ENCODE measurements at places on chromosomes 11 and 22.

- DNase-seq = no peak
Observed at GRCh38 chr11:2121227-2122130, 17.7 kb downstream of the IGF2 start.

- no peak for DNase-seq
Observed at GRCh38 chr11:36027731-36028130, 83.9 kb downstream of the LDLRAD3 start.

- no peak for DNase-seq
Observed at GRCh38 chr11:93054279-93054678, 84.8 kb downstream of the MTNR1B start.

GRCh38 chr22:45650721-45651120 lies 20.9 kb upstream of the ATXN10 start:
- DNase-seq = no peak

DNA sequence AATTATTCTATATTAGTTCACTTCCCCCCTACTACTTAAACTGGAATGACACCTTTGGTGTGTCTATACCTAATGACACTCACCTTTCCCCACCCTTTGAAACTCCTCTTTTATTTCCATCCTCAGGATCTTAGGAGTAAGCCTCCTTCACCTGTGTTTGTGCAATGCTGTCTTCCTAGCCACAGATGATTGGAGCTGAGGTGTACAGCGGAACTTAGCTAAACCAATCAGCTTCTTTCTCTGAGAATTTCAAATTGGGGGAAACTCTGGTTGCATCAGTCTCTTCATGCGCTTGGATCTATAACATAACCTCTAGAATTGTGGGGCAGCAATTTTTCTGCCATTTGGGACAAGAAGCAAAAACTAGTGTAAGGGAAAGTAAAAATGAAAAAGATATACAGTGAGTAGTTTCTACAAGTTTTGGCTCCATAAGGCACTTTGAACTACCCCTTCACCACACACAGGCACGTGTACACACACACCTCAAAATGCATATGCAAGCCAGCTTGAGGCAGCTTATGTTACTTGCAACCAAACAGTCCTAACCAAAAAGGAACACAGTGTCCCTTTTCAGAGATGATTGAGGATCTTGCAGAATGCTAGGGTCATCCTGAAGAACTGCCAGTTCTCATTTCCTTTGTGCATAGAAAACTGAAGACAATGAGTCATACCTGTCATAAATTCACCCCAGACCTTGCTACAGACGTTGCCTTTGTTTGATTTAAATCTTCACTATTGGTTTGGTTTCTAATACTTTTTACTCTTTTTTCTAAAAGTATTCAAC lies 36.0 kb upstream of the LDLRAD3 start:
- peak; percentile 80 for DNase-seq

DNA sequence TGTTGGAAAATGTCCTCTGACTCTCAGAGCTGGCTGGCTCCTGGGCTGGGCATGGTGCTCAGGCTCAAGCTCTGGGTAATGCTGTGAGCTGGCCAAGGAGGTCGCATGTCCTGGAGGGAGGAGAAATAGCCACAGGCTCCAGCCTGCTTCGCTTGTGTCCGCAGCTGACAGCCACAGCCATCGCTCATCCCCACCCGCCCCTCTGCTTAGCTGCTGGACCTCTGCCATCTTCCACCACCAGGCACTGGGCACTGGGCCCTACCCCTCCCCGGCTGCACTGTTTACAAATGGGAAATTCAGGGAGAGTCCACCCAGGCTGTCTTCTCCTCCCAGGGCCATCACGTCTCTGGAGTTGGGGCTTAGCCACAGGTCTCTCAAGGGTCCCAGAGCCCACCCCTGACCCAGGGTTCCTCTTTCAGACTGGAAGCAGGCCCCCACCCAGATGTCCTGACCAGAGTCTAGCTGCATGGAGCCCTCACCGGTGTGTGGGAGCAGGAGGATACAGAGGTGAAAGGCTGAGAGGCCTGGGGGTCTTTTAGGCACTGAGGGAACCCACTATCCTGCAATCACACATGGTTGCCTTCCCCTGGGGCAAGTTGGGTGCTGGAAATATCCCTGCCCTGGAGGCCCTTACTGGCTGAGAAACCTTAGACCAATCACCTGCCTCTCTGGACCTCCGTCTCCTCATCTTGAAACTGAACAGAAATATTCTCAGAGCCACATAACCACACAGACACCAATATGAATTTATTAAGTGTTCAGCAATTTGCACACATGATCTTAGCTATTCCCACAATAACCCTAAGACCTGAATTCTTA lies 62.7 kb downstream of the CD82 start:
- peak; percentile 73 for DNase-seq

GRCh38 chr22:26643418-26644100 lies 13.8 kb upstream of the MIAT start:
- no peak for DNase-seq

DNA sequence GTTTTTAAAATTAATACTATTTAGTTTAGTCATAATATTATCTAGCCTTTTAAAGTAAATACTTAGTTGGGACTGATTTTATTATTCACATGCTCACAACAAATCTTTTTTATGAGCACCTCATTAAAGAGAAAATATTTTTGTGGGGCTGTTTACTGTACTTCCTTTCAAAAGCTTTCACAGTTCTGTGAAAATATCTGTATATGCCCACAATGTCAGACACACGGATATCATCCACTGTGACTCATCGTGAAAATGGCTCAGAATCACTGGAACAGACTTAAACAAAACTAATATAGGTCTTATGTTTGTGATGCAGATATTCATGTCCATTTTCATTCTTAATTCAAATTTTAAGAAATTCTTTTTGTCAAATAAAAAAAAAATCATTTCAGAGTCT lies 305.2 kb downstream of the RAB38 start:
- DNase-seq = no peak

DNA sequence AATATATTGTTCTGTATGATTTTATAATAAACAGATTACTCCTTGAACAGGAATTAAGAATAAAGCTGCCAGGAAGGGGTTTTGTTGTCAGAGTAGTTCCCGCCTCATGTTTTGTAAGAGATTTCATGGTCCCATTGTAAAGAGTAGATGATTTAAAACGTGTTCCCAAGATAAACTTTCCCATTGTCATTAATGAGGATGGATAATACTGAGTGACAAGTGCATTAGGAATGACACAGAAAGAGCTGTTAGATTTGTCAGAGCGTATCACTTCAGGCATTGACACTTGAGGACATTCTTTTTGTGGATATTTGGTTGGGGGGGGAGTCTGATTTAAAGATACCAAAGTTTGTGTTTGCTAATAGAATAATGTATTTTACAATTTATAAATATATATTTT lies 147.0 kb downstream of the PAX6 start:
- no peak for DNase-seq

DNA sequence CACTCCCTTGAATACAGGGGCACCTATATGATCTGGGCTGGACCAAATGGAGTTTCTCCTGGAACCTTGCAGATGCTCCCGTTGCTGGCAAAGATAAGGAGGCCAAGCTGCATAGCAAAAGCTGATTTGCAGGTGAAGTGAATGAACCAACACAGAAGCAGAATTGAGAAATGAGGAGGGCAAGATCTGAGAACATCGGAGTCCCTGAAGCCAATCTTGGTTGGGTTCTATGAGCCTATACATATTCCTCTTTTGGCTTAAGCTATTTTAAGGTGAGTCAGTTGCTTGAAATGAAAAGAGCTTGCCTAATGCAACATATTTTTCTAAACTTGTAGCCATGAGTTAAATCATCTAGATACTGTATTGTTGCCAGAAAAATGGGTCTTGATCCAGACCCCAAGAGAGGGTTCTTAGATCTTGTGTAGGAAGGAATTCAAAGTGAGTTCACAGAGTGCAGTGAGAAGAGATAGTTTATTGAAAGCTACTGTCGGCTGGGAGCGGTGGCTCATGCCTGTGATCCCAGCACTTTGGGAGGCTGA lies 23.5 kb downstream of the WEE1 start:
- peak; percentile 33 for DNase-seq

DNA sequence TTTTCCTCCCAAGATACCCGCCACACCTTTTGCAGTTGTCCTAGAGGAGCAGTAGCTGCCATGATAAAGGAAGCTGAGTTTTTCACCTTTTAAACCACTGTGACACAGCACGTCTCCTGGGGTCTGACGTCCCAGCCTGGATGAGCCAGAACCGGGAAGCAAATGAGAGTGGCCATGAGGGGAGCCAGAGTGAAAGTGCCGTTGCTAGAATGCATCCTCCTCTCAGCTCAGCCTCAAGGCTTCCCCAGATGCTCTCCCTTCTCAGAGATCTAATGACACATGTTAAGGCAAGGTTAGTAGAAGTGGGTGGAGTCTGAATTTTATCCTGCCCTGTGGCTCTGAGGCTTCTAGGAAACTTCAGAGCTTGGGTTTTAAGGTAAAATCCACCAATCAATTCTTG lies 23.4 kb upstream of the HTR3A start:
- no peak for DNase-seq

GRCh38 chr11:77107950-77108349 lies 5.3 kb downstream of the OMP start:
- no peak for DNase-seq

GRCh38 chr11:30357872-30358271 lies 35.0 kb downstream of the ARL14EP start:
- DNase-seq = no peak

DNA sequence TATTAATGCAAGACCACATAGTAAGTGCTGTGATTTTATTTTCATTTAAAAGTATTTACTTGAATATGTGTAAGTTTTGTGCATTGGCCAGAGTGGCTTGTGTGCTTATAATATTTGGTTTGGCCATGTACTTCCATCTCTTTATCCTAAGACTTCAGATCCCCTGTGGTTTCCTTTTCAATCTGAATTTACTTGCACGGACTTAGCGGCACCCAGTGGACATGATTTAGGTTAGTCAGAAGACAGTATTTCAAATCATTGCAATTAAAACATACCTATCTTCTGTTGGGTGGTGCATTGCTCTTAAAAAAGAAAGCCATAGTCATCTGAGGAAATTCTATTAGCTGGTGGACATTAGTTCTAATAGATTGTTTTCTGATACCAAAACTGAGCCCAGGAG lies 30.7 kb downstream of the PIWIL4 start:
- peak; percentile 15 for DNase-seq

DNA sequence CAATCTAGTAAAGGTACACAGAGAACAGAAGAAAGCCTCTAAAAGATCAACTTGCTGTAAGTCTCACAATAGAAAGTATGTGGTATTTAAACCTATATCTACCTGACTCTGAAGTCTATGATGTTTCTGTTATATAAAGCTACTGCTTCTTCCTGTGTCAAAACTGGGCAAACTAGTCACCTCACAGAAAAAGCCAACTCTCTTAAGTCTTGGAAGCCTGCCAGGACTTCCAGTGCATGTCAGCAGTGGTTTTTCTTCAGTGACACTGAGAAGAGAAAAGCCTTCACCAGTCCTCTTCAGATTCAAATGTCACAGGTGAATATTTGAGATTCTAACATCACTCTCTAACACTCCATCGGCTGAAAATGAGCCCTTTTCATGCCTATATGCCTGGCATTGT lies 808.0 kb downstream of the DLG2 start:
- no peak for DNase-seq

- peak; percentile 38 for DNase-seq
Observed at GRCh38 chr11:118437208-118438125, 1.2 kb downstream of the KMT2A start.

GRCh38 chr11:93917673-93918072 lies 67.3 kb upstream of the VSTM5 start:
- no peak for DNase-seq

DNA sequence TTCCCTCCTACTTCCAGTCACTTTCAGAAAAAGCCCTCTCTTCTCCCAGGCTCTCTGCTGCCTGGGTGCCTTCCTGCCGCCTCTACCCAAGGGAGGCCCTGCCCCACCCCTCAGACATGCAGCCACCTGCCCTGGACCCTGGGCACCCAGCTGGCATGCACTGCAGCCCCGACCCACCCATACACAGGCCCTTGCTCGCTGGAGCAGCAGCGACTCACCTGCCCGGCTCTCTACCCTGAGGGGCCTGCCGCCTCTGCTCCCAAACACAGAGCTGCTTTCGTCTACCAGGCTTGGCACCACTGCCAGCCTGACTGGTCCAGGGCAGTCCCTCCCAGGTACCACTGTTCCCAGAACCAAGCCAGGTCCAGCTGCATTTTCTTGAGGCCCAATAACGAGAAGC lies 1.2 kb upstream of the TSSK2 start:
- DNase-seq = no peak

All from GM12865 (cell line).